Amygdala (tissue), 56 donors: ENCODE measurements at places on chromosomes 11 and 22.
A peak's percentile ranks its signal among the peaks of the same experiment; 100 is the strongest.

- DNase-seq, result peak; percentile 96
These were observed at the start of gene CD82 for GRCh38 chr11:44565211-44565952. CD82 (plus strand) TSS chr11:44565663; CDS start chr11:44594663, 29,000 bp downstream.

DNA sequence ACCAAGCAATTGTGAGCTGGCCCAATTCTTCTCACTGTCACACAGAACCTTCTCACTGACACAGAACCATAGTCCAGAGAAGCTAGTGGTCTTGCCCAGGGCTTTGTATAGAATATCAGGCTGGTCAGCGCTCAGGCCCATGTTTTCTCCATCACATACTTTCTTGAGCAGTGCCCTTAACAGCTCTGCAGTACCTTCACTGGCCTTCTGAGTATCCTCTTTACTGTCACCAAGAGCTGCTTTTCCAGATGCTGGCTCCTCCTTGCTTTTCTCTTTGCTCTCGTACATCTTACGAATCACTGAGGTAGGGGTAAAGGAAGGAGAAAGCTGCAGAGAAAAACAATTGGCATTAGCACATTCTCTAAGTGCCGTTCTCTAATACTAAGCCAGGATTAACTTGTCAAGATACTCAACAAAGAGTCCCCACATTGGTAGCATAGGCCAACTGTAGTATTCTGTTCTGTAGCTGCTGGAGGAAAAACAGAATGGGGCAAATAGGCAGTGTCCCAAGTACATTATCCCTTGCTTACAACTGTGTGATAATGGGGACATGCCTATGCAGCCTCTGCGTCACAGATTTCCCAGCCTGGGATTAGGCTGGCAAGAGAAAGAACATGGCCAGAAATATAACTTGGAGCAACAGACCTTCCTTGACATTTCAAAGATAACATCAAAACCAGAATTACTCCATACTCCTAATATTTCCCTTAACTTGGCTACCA is 43.5 kb downstream of the DRG1 start:
- DNase-seq, result no peak

GRCh38 chr22:42078469-42079318 is 806 bp upstream of the SMDT1 start:
- DNase-seq, result no peak

- no peak for DNase-seq
These were observed 109.6 kb downstream of the SGSM3 start for GRCh38 chr22:40479887-40480538.

- no peak for DNase-seq
These were observed 67.1 kb downstream of the NAV2 start for GRCh38 chr11:19779740-19780139.

- DNase-seq, result no peak
These were observed 107.7 kb downstream of the CADM1 start for GRCh38 chr11:115396533-115396932.

- DNase-seq, result no peak
These were observed 9.7 kb downstream of the SMARCB1 start for GRCh38 chr22:23796461-23796860.

DNA sequence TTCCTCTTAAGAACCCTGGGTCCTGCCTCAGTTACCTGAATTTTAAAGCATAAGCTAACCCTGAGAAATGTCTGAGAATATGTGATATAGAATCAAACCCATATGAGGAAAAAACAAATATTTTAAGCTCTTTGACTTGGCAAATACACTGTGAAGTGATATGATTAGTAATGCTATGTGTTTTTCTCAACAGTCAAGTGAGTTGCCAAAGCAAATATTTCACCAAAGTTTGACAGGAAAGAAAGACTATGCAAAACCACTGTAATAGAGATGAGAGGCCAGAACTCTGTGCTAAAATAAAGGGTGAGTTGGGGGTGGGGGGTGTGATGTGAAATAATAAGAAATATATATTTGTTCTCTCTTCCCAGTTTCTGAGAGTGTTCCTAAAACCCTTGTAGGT is 613.5 kb upstream of the CCDC179 start:
- no peak for DNase-seq

DNA sequence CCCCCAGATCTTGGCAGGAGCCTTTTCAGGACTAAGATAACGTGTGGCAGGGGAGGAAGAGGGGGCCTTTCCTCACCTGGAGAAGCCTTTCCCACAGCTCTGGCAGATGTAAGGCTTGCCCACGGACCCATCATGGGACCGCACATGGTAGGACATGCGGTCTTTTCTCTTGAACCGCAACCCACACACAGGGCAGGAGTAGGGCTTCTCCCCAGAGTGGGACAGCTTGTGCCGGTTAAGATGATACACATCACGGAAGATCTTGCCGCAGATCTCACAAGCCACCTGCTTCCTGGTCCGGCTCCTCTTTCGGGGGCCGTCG is 1.9 kb downstream of the PATZ1 start:
- DNase-seq, result no peak
